ENCODE measurements at places on chromosomes 1 and 21. TPM values are rescaled to one million over a fixed set of nuclear protein-coding genes. Genes with fewer than 3 reads are reported as not detected.

GRCh38 chr1:231376875-231377549 lies 38.9 kb downstream of the SPRTN start:
- DNase-seq: no peak

DNA sequence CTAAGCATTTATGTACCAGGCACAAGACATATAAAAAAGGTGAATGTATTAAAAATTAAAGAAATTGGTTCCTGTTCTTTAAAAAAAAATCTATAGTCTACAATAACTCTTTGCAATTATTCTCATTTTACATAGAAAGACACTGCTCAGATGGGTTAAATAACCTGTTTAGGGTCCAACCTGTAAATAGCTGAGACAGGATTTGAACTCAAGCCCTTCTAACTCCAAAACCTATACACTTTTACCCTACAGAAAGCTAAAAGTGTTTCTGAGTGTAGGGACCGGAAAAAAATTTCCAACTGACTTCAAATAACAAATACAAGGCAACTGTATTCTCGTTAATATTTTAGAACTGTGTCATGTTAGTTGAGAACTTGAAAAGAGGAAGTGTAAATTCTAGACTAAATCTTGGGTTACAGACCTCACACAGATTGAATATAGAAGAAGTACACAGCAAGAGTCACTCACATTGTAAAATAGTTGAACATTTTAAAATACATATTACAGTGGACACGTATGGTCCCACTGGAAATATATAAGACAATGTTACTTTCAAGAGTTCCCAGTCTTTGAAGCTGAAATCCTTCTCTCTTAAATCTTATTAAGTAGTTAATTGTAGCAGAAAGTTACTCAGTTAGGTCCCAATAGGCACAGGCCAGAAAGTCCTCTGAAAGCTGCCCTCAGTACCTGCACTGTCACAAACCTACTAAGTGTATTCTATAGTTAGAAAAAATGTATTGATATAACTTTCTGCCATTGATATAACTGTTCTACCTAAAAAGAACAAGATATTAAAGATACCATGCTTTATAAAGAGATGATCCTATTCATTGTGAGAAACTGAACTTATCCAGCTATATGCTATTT lies 7.3 kb downstream of the EDEM3 start:
- DNase-seq: no peak

GRCh38 chr1:209885403-209886218 lies 52.4 kb upstream of the SYT14 start:
- DNase-seq: no peak

GRCh38 chr1:15371610-15372545 lies 37.8 kb upstream of the EFHD2 start:
- DNase-seq: no peak

- DNase-seq: no peak
These were observed 1.9 kb downstream of the C1orf198 start for GRCh38 chr1:230866171-230867070.

- DNase-seq: no peak
These were observed at the start of gene TSTD1 for GRCh38 chr1:161038523-161039153. Gene TSTD1 (minus strand): TSS chr1:161038964. CDS start chr1:161038889, 75 bp downstream.

GRCh38 chr1:100440075-100440809 lies 87.9 kb downstream of the CDC14A start:
- no peak for DNase-seq

- DNase-seq: no peak
These were observed 398.9 kb downstream of the MATN1 start for GRCh38 chr1:30324251-30325084.

DNA sequence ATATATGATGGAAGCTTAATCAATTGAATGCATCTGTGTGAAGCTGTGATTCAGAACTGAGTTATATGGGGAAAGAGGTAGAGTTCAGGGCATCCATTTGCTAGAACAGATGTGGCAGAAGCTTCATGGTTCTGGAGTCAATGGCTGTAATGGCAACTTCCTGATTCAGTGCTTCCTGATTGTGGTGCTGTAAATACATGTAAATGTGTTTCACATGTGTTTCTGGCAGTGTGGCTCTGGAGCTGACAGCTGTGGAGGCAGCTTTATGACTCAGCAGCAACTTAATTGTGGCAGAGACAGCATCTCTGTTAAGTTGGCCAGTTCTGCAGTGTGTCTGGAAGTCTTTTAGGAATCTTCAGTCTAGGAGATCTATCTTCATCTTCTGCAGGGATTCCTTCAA lies 226.6 kb upstream of the ZRANB2 start:
- no peak for DNase-seq

DNA sequence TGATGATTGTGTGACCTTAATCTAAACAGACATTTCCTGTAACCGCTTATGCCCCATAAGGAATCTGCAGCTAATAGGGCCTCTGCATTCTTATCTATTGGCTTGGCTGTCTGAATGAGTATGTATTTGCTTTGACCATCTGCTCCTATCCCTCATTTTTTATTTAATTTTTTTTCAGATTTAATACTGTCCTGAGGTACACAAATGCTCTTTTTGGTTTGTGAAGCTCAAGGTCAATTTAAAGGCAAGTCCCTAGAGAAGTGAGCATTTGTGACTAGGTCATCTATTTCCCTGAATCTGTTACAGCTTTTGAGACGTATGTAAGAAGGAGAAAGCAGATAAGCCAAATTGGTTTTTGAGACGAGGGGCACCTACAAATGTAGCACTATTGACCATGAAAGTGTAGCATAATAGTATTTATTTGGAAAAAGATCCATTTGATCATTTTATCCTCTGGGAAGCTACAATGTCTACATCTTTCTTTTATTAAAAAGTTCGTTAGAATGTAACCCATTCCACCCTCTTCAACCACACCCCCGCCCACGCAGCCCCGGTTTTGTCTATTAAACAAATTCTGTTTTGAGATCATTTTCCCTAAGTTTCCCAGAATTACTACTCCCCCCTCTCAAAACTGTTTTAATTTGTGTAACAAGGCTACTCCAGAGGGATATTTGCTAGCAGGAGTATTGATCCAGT lies 69.2 kb upstream of the HSPA13 start:
- DNase-seq: no peak

DNA sequence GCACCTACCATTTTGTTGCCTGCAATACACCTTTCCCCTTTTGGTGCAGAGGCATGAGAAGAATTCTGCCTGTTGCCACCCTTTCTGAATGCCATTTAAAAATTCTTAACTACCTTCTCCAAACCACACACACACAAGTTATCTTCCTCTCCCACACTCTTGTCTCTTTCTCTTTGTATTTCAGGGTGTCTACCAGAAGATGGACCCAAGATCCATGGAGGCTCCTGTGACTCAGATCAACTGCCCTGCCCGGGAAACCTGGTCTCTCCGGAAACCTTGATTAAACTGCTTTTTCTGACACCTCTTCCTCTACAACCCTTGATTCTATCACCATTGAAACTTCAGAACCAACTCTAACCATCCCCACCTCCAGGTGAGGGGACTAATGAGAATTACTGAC lies 2.4 kb upstream of the TARS2 start:
- no peak for DNase-seq

DNA sequence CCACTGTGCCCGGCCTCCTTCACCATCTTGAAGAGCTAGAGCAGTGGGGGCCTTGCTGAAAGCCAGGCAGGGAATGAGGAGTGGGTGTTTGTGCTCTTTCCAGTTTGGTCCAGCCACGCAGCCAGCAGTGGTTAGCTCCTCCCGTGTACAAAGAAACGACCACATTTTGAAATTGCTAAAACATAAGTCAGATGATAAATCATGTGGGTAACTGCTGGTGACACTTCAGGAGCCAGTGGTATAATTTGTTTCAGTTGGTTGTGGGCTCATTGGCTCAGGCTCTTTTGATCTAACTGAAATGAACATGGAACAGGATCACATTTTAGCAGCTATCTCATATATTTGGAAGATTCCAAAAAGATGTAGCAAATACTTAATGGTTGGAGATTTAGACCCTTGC lies 87.6 kb downstream of the MTR start:
- DNase-seq: no peak

GRCh38 chr1:18908911-18909771 lies 6.8 kb upstream of the ALDH4A1 start:
- DNase-seq: no peak

GRCh38 chr1:103160281-103160680 lies 52.0 kb upstream of the COL11A1 start:
- DNase-seq: no peak

GRCh38 chr21:32200029-32200428 lies 78.8 kb downstream of the MIS18A start:
- no peak for DNase-seq

DNA sequence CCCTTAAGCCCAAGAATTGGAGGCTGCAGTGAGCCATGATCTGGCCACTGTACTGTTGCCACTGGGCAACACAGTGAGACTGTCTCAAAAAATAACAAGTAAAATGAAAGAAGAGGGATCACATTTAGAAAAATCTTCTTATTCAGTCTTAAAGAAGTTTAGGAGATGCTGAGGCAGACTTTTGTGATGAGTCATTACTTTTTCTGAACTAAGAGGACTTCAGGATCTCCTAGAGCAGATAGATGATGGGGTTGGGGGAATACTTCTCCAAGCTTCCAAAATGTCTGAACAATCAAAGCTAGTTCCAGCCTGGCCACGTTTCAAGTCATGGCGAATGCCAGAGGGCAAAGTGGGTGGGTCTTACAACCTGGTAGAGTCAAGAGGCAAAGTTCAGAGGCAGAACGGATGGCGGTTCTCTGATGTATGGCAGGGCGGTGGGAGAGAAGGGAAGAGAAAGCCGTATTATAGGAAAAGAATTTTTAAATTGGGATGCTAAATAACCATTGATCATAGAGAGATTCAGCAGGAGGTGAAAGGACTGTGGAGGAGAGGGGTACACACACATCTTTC lies 2.1 kb upstream of the CIART start:
- no peak for DNase-seq

DNA sequence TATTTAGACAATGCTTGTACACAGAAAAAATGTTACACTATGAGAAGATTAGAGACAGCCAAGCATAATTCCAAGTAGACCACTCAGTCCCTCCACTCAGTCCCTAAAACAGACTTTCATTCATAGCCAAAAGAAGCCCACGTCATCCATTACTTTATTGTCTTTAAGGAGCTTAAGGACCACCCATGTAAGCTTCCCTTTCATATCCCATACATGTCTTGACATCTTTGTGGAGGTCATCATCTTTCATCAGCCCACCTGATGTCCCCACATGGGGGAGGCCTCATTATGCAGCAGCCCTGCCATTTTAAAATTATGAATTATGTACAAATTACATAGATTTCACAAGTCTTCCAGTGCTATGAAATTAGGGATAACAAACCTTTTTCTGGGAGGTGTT lies 92.6 kb upstream of the PALMD start:
- DNase-seq: no peak

GRCh38 chr21:38861989-38862683 lies 56.4 kb downstream of the ETS2 start:
- DNase-seq: no peak

DNA sequence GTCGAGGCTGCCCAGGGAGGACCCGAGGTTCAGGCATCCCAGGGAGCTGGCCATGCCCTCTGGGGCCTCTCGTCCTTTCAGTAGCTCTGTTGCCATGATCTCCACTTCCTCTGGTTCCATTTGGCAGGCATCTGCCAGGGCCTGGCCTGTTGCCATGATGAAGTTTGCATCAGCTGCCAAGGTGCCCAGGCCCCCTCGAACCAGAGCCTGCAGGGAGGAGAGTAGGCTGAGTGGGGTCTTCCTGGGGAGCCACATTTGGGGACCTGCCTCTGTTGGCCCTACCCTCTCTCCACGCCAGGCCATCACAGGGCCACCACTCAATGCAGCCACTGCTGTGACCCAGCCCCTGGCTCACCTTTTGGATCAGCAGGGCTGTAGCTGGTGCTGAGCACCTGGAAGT lies 16.4 kb upstream of the KIF21B start:
- no peak for DNase-seq

DNA sequence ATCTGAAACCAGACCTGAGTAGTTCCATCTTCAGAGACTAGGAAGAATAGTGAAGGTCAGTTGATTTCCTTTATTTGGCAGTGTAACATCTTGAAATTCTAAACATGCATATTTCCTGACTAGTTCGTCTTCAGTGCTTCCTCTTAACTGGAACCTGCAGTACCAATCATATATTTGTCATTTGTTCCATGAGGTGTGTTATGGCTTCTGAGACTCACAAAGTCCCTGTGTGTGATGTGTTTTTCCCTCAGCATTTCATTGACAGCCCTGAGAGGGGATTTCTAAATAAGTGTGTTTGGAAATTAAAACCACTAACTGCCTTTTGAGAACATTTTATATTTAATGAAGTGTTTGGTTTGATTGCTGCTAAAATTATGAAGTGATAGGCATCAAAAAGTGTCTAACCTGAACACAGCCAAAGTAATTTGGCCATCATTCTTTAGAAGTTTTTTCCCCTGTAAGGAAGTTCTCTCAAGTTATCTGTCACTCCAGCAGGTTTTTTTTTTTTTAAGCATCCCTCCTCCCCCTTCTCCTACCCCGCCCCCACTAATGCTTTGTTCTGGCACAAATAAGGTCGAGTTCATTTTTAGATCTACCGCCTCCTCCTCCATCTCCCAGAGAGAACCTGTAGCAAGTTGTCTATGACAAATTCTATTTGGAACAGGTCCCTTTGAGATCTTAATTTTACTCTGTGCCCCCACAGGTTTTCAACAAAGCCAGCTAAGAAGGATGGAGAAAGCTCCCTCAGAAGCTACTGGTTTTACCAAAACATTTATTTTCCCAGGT lies 61.4 kb downstream of the TMEM200B start:
- no peak for DNase-seq

- DNase-seq: no peak
These were observed 163.7 kb upstream of the POU3F1 start for GRCh38 chr1:38210021-38210894.

DNA sequence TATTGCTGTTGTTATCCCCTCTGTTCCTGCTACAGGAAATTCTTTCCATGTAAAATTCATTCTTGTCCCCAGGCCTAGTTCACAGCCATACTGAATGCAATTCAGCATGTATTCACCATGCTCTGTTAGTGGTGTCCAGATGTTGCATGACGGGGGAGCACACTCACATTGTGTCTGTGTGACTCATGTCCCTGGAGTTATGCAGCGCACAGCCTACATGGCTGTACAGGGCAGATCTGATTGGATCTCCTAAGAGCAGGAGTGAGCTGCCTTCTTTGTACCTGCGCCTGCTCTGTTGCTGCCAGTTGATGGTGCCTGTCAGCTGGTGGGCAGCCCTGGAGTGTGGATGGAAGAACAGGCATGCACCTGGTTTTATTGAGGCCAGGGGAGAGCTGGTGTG lies 17.6 kb downstream of the HTR6 start:
- DNase-seq: no peak

Gene OR2G6
- not detected for polyA plus RNA-seq

Gene RGS4
- polyA plus RNA-seq: not detected

Gene FAM72D
- polyA plus RNA-seq: 1.6 TPM

Gene C1orf167
- polyA plus RNA-seq: 2.2 TPM

Gene TCEANC2
- polyA plus RNA-seq: 1.8 TPM

Gene CELA3B
- polyA plus RNA-seq: 6.0 TPM

Gene HCRTR1
- polyA plus RNA-seq: 0.03 TPM

Gene ALPL
- 7.8 TPM for polyA plus RNA-seq

Gene ALX3
- not detected for polyA plus RNA-seq

Gene FH
- polyA plus RNA-seq: 75.0 TPM

Gene SDE2
- polyA plus RNA-seq: 12.7 TPM

Gene WDR64
- polyA plus RNA-seq: 0.09 TPM

Gene TRPM2
- 2.4 TPM for polyA plus RNA-seq
